ENCODE measurements at places on chromosomes 2 and 18.

DNA sequence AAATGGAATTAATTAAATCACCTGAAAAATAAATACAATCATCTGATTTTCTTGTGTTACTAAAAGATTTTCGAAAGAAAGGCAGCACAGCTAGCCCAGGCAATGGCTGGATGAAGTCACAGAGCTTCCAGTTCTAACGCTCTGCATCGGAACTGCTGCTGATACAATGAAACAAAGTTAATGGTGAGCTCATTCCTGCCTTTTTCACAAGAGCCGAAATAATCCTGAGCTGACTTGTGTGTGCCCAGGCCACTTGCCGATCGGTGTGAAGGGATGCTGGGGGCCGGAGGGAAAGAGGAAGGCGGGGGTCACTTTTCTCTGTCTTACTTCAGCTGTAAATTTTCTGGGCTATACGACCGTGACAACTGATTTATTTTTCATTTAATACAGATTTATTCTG is 149.5 kb downstream of the INO80D start:
- DNase-seq, result no peak

DNA sequence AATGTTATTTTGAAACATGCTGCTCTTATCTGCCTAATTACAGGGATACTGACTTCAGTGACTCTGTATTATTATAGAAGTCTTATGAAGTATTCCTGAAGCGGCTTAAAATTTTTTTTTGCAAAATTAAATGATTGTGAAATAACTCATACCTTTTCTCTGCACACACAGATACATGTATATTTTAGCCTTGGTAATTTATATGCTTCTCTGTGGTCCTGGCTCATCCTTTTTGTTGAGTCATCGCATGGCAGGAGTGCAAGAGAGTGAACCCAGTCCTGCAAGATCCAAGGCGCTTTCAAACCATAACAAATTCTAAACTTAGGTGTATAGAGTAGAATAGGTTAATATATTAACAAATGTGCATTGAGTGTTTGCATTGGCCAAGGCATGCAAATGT is 8.6 kb downstream of the CCNT2 start:
- DNase-seq, result no peak

GRCh38 chr2:133266041-133266925 is 302.0 kb downstream of the NCKAP5 start:
- no peak for DNase-seq

GRCh38 chr2:106020032-106020431 is 174.1 kb downstream of the UXS1 start:
- DNase-seq, result no peak

DNA sequence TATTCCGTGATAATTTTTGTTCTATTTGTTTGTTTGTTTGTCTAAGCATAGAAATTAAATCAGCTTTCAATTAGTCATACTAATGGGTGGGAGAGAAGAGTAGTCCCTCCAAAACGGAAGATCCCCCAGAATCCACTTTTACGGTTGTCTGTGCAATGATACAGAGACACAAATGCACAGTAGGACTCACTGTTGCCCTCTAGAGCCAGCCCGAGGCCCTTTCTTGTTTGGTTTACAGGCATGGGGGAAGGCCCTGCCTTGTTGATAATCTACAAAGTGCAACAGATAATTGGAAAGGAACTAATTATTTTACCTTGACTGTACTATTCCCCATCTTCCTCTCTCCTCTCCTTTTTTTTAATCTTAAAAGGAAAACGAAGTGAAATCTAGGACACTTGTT is 121.1 kb downstream of the ACOXL start:
- DNase-seq, result peak; percentile 55

GRCh38 chr2:173043476-173043875 is 32.2 kb upstream of the MAP3K20 start:
- no peak for DNase-seq

All from SK-MEL-5 (cell line).